SJCRH30 (cell line): ENCODE measurements at places on chromosomes 2 and 18. TPM values are rescaled to one million over a fixed set of nuclear protein-coding genes. Genes with fewer than 3 reads are reported as not detected.

Gene TTN
- total RNA-seq: 26.2 and 35.0 TPM in 2 replicates

Gene CYP27C1
- 0.30 and 0.35 TPM in 2 replicates for total RNA-seq

Gene GKN2
- total RNA-seq: not detected in 2 replicates

Gene DTNB
- 20.5 and 25.1 TPM in 2 replicates for total RNA-seq

Gene SCYGR4
- total RNA-seq: not detected in 2 replicates

Gene ESPNL
- total RNA-seq: 2.6 and 3.1 TPM in 2 replicates

Gene SLC5A7
- not detected in 2 replicates for total RNA-seq

Gene GPAT2
- 0.05 and 0.08 TPM in 2 replicates for total RNA-seq

Gene STAT4
- total RNA-seq: 0.16 TPM in 1 of 2 replicates, not detected in the other

Gene RGPD4
- 0.05 TPM in 1 of 2 replicates, not detected in the other for total RNA-seq

Gene AQP12B
- total RNA-seq: not detected in 2 replicates

Gene CRYGD
- not detected in 2 replicates for total RNA-seq

Gene LINC00305
- not detected in 2 replicates for total RNA-seq

Gene MSH6
- total RNA-seq: 270 and 280 TPM in 2 replicates

Gene SLC19A3
- total RNA-seq: not detected in 2 replicates

Gene KCNIP3
- total RNA-seq: not detected in 2 replicates

Gene HOXD3
- not detected in 2 replicates for total RNA-seq

Gene VWA3B
- total RNA-seq: not detected in 2 replicates

Gene PJVK
- total RNA-seq: 1.3 TPM in 2 replicates

Gene SMAD7
- total RNA-seq: 3.0 and 3.2 TPM in 2 replicates

Gene ICOS
- not detected in 2 replicates for total RNA-seq

Gene COL4A4
- total RNA-seq: not detected in 2 replicates

Gene SERPINB12
- total RNA-seq: not detected in 2 replicates

Gene COLEC11
- 0.20 and 0.51 TPM in 2 replicates for total RNA-seq

Gene LOXL3
- 16.8 and 19.0 TPM in 2 replicates for total RNA-seq

Gene NRP2
- total RNA-seq: 57.5 and 76.4 TPM in 2 replicates

Gene UGT1A9
- not detected in 2 replicates for total RNA-seq

Gene KCNS3
- 90.2 and 98.4 TPM in 2 replicates for total RNA-seq

Gene ASNSD1
- total RNA-seq: 165 and 177 TPM in 2 replicates

Gene CNTNAP5
- not detected in 2 replicates for total RNA-seq
